T-helper 17 cell (primary cell): ENCODE measurements at places on chromosomes 1 and 21. TPM values are rescaled to one million over a fixed set of nuclear protein-coding genes. Genes with fewer than 3 reads are reported as not detected.

The CSMD2 gene
- not detected for total RNA-seq

The MASP2 gene
- 0.30 TPM for total RNA-seq

The DISP3 gene
- total RNA-seq = 0.70 TPM

The LIPI gene
- not detected for total RNA-seq

The OR10J1 gene
- not detected for total RNA-seq
